NB4 (cell line): ENCODE measurements at places on chromosomes 3 and 15.
A peak's percentile ranks its signal among the peaks of the same experiment; 100 is the strongest.

DNA sequence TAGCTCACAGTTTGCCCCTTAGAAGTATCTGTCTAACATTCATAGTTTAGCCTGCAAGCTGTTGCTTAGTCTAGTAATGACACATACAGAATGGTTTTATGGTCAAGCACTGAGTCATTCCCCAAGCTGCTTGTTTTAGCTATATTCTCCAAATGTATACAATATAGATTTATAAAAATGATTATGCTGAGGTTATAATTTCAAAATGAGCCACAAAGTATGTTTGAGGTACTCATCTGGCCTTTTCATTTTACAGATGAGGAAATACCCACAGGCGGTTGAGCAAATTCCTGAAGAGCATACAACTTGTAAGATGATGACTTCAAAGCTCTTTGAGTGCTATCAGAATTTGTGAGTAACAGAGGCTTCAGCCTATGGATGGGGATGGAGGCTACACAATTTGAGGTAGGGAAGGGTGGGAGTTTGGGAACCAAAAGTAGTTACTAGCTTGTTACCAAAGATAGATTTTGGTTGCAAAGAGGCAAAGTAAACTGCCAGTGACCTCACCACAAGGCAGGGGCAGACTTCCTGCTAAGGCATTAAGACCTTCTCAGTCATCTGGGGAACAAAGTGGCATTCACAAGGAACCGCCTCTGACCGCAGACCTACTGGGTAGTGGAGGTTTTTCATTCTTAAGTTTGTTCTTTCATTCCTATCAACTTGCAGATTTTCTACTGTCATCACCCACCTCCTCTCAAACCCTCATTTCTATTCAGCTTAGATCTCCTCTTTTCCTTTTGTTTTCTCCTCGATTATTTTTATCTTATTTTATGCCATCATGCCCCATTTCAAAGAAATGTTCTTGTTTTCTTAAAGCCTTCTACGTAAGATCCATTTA lies 257.2 kb upstream of the NECTIN3 start:
- peak; percentile 50 for DNase-seq

- DNase-seq, result no peak
These were observed 204.9 kb downstream of the STAG1 start for GRCh38 chr3:136547293-136547692.

GRCh38 chr15:89813381-89814111 lies 1.1 kb downstream of the ANPEP start:
- peak; percentile 67 for DNase-seq

DNA sequence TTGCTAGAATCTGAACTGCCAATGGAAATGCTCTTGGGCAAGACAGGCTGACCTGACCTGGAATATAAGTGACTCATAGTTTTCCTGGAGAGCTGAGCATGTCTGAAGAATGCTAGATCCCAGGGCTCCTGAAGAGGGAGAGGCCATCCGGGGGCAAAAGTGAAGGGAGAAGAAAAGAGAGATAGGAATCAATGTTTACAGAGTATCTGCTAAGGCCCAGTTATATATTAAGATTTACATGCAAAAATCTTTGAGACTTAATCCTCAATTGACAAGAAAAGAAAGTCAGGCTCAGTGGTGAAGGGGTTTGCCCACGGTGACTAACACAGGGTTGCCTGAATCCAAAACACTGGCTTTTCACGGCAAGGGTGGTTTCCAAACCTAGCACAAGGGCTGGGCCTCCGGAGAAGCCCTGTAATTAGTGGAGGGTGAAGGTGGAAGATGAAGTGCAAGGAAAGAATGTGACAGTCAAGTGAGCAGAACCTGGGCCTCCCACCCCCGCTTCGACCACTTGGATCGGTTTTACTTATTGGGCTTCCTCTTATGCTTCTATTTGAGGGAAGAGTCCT lies 91.7 kb upstream of the FGF12 start:
- DNase-seq, result no peak

DNA sequence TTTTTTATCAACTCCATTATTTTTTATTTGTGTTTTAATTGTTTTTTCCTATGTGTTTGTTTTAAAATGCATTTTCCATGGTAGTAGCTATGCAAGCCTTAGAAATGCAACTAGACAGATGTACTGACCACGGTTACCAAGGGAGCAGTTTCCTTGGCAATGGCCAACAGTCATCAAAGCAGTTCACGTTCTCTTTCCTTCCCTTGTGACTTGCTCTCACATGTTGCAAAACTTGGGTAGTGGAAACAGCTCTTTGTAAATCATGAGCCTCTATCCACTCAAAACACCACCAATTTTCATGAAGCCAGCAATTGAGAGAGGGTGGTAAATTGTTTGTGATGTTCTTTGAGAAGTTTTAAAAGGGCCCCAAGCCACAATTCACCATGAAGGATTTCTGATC lies 499.4 kb upstream of the MDFIC2 start:
- no peak for DNase-seq
